ENCODE measurements at places on chromosomes 12 and 14.

DNA sequence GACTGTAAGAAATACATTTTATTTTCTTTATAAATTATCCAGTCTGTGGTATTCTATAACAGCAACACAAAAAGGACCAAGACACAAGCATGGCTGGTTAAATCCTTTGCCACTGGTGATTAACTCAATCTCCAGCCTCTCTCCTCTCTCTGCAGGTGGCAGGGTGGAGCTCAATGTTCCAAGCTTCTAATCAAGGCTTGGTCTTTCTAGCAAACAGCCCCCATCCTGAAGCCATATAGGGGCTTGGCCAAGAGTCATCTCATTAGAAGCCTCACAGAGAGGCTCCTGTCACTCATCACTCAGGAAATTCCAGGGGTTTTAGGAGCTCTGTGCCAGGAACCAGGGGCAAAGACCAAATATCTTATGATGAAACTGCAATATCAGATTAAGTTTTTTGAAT lies 12.0 kb downstream of the C12orf75 start:
- no peak for DNase-seq

GRCh38 chr12:42923156-42923555 lies 333.6 kb upstream of the PRICKLE1 start:
- DNase-seq, result no peak

DNA sequence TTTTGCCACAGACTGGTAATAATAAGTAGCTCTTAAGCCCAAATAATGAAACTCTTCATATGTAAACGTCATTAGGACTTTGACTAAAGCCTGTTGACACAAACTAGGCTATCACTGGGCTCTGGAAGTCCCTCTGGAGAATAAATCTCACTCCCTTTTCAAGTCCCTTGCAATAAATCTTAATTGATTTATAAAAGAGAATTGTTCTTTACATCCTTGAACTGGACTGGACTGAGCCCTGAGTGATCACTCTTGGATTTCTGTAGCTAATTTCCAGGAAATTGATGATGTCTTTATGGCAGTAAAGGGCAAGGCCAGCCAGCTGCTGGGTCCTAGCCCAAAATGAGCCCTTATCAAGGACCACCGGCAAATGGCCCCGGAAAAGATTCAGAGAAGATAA lies 1162.7 kb downstream of the BCL11B start:
- no peak for DNase-seq

DNA sequence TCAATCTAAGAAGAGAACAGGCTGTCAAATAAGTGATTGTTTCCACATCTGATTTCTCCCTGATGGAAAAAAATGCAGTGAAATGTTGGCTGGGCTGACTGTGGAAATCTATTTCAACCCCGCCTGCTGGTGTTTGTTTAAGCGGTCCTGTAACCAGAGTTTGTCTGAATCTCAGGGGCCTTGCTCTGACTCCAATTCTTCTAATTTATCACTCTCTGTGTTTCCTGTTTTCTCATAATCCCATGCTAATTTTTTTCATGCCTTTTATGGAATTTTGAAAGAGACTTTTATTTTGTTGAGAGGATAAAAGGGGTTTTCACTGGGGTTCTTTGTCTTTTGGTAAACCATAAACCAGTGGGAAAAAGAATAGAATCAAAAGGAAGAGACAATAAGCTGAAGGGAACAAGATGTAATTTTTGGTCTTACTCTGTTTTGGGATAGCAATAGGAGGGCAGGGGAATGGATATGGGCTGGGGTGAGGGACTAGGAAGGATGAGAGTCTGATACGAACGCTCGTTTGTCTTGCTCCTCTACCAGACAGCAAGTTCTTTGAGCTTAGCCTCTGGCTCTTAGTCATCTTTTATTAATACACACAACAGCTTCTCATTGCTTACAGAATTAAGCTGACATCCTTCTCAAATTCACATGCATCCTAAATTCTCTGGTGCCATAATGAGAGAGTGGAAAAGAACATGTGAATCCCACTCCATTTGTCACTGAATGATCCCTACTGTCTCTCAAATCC lies 8.0 kb upstream of the MGP start:
- DNase-seq, result no peak

DNA sequence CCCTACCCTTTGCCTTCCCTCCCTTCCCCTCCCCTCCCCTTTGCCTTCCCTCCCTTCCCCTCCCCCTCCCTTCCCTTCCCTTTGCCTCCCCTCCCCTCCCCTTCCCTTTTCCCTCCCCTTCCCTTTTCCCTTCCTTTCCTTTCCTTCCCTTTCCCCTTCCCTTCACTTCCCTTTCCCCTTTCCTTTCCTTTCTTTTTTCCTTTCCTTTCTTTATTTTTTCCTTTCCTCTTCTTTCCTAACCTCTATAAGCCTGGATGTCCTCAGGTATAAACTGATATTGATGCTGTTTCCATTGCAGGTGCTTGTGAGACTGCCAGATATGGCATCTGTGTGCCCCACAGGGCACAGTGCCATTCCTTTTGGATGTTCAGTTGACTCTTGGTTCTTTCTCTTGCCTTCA lies 163.2 kb downstream of the ESRRB start:
- no peak for DNase-seq

DNA sequence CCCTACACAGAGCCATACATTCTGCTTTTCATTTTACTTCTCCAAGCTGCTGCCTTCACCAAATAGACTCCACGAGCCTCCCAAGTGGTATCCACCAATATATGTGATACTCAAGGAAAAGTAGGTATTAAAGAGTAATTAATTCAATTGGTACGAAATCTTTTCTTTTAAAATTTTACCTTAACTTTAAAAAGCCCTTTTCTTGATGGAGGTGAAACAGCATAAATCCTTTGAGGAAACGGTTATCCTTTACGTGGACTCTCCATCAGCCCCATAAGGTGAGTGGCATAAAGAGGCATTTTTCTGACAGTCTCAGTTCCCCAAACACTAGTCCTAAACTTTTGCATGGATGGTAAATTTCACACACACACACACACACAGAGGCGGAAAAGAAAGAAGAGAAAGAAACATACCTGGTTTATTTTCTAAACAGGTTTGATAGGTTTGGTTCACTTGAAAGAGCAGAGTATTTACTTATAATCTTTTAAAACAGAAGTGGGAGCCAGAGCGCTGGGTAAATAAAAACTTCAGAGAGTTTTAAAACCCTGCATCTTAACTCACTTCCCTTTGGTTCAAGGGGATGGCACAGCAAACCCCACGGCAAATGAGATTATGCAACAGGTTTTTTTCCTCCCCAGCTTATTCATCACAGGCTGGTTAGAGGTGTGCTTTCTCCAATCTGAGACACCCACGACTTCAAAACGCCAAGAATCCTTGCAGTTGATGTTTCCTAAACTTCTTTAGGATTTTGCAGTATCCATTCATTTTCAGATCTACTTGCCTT lies 1.9 kb downstream of the DUSP16 start:
- DNase-seq, result no peak

DNA sequence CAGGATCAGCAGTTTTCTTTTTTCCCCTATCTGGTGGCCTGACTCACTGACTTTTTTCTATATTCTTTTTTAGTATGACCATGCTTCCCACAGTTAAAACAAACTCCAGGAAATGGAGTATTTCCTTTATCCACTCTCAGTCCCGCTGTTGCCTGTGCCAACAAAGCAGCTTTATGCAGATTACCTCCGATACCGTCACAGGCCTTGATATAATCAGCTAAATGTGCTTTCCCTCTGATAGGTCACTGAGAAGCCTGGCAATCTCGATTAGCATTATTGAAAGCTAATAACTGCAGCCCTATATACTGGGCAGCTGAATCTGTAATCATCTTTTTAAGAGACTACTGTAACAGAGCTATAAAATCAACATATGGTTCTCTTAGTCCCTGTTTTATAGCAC lies 243.6 kb downstream of the KIF21A start:
- DNase-seq, result no peak

DNA sequence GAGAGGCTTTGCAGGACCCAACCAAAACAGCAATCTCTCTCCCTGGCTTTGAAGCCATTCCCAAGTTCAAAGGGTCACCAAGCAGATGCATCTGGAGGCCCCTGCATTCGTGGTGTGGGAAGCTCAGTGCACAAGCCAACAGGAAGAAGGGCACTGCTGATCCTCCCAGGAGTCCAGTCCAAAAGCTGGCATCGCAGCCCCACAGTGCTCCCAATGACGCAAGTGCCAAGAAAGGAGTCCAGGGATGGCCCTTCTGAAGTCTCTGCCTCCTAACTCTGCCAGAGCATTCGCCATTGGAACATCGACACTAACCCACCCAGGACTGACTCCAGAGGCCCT lies 25.1 kb downstream of the PXN start:
- DNase-seq, result no peak

DNA sequence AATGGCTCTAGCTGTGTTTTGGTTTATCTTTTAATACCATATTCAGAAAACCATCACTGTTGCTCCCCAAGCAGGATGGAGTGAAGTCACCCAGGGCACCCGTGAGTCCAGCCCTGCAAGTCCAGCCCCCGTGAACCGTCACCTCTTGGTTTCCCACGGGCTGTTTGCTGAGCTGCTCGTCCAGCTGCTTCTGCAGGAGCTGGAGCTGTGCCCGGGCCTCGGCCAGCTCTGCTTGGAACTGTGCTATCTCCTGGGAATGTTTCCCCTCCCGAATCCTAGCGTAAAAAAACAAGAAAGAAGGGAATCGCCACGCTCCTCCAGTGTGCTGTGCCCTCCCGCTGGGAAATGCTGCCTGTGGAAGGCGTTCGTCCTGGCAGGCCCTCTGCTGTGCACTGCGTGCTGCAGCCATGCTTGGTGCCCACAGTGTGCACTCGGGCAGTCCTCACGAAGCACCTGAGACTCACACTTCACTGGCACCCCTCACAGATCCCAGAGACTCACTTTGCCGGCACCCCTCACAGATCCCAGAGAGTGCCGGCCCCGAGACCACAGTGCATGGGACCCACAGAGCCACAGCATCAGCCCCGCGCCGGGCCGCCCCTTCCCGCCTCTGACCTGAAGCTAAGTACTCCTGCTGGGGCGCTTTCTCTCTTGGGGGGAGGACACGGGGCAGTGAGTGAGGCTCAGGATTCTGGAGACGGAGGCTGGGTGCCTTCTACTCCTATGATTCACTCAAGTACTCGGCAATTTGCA lies 15.4 kb upstream of the ANKLE2 start:
- DNase-seq, result peak; percentile 55

GRCh38 chr12:128426511-128426910 lies 159.5 kb downstream of the TMEM132C start:
- no peak for DNase-seq

DNA sequence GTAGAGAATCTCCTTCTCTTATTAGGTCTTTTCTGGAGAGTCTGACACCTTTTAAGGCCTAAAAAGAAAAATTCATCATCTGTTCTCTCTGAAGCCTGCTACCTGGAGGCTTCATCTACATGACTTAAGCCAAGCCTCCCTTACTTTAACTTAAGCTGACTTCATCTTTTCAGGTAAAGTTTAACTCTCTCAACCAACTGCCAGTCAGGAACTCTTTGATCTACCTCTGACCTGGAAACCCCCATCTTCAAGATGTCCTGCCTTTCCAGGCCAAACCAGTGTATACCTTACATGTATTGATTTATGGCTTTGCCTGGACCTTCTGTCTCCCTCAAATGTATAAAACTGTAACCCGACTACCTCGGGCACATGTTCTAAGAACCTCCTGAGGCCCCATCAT lies 17.5 kb downstream of the GSTZ1 start:
- no peak for DNase-seq

DNA sequence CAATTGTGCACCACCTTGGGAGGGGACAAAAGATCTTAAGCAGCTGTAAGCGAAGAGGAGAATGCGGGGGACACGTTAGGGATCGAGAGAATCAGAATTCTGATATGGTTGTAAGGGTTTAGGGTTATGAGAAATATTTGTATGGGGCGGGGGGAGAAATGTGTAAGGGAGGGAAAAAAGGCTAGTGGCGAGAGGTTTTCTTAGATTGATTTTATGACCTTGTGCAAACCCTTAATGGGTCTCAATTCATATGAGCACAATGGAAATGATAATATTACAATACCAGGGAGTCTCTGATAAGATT lies 396 bp downstream of the NDUFA9 start:
- DNase-seq, result no peak

- peak; percentile 62 for DNase-seq
These were observed 147.9 kb downstream of the ETV6 start for GRCh38 chr12:11797317-11797913.

GRCh38 chr12:85060916-85061315 lies 24.8 kb downstream of the LRRIQ1 start:
- DNase-seq, result no peak

GRCh38 chr12:120854804-120855203 lies 49.4 kb downstream of the SPPL3 start:
- DNase-seq, result no peak

GRCh38 chr12:130713581-130713991 lies 2.5 kb downstream of the RIMBP2 start:
- no peak for DNase-seq

DNA sequence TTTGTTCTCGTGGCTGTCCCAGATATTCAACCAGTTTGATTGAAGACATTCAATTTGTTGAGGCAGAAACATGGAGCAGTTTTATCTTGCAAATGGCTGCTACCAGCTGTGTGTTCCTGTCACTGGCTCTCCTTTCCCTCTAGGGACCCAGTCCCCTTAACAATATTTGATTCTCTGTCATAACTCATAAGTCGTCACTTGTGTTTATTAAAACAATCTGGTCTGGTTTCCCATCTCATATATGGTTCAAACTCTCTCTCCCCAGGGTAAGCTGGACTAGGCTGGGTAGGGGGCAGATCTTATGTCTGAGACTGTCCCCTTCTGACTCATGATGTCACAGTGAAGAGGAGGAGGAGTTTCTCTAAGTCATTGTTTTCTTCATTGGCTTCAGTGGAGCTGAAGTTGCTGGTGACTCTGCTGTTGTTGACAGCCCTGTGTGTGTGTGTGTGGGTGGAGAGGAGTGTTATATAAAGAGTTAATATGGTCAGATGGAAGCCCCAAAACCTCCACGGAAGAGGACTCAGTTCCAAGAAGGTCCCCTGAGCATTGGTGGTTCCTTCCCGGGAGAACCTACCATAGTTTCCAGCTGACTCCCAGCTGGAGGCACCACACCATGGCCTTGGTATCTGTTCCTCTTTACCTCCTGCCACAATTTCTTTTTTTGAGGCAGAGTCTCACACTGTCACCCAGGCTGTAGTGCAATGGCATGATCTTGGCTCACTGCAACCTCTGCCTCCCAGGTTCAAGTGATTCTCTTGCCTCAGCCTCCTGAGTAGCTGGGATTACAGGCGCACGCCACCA lies 16.1 kb upstream of the GNG2 start:
- no peak for DNase-seq

GRCh38 chr14:102264775-102265174 lies 40.2 kb downstream of the MOK start:
- DNase-seq, result no peak

- DNase-seq, result no peak
These were observed 3.7 kb downstream of the HIF1A start for GRCh38 chr14:61699027-61699426.

All from skeletal muscle cell (primary cell).